ENCODE measurements at places on chromosomes 12 and 14. TPM values are rescaled to one million over a fixed set of nuclear protein-coding genes. Genes with fewer than 3 reads are reported as not detected.

Gene CEBPE
- polyA plus RNA-seq, result 0.20 TPM

Gene CACNA1C
- 4.0 TPM for polyA plus RNA-seq

Gene HCAR2
- 0.12 TPM for polyA plus RNA-seq

Gene RIMBP2
- 1.2 TPM for polyA plus RNA-seq

Gene HHIPL1
- 1.5 TPM for polyA plus RNA-seq

Gene DPPA3
- not detected for polyA plus RNA-seq

Gene PIWIL1
- polyA plus RNA-seq, result not detected

Gene ASB2
- polyA plus RNA-seq, result 33.7 TPM

Gene ACSM4
- polyA plus RNA-seq, result not detected

Gene IAPP
- not detected for polyA plus RNA-seq

Gene AACS
- polyA plus RNA-seq, result 19.1 TPM

Gene PRICKLE1
- 24.9 TPM for polyA plus RNA-seq

Gene SERPINA3
- polyA plus RNA-seq, result not detected

Gene PPP1R3E
- 24.3 TPM for polyA plus RNA-seq

Gene TAS2R43
- 0.30 TPM for polyA plus RNA-seq

Gene PTPRQ
- polyA plus RNA-seq, result 0.53 TPM

Gene CCDC175
- not detected for polyA plus RNA-seq

Gene CPNE8
- 8.4 TPM for polyA plus RNA-seq

Gene CACNA2D4
- 1.7 TPM for polyA plus RNA-seq

Gene VRTN
- polyA plus RNA-seq, result 0.22 TPM

Gene CCDC197
- polyA plus RNA-seq, result not detected

Gene IRAK3
- 6.6 TPM for polyA plus RNA-seq

Gene BMP4
- polyA plus RNA-seq, result 29.2 TPM

Gene TTC6
- polyA plus RNA-seq, result 0.39 TPM

Gene TRMT5
- polyA plus RNA-seq, result 15.1 TPM

Gene SLC35E3
- polyA plus RNA-seq, result 15.7 TPM

Gene KRT78
- not detected for polyA plus RNA-seq

Gene NEK9
- polyA plus RNA-seq, result 101 TPM

Gene GNPNAT1
- polyA plus RNA-seq, result 16.1 TPM

Gene BICDL1
- polyA plus RNA-seq, result 5.9 TPM

Gene LTBR
- polyA plus RNA-seq, result 42.5 TPM

Gene HVCN1
- 6.6 TPM for polyA plus RNA-seq

Gene GPR68
- 0.81 TPM for polyA plus RNA-seq

Gene CCDC85C
- 5.7 TPM for polyA plus RNA-seq

Gene CLEC1B
- not detected for polyA plus RNA-seq

Gene LRRC9
- polyA plus RNA-seq, result 0.42 TPM

Gene TAS2R19
- 0.80 TPM for polyA plus RNA-seq

Gene YBX3
- polyA plus RNA-seq, result 849 TPM

Gene ERBB3
- 187 TPM for polyA plus RNA-seq

Gene TMPRSS12
- 0.09 TPM for polyA plus RNA-seq

Gene RD3L
- polyA plus RNA-seq, result not detected

Gene LPAR5
- 2.3 TPM for polyA plus RNA-seq

Gene ADAM21
- polyA plus RNA-seq, result 0.18 TPM

Gene TDG
- 34.5 TPM for polyA plus RNA-seq

Gene TMEM260
- 10.1 TPM for polyA plus RNA-seq

Gene OR4K2
- not detected for polyA plus RNA-seq

Gene RNFT2
- polyA plus RNA-seq, result 1.6 TPM

Gene APOF
- not detected for polyA plus RNA-seq

Gene IFI27L1
- polyA plus RNA-seq, result 15.9 TPM

Gene IFNG-AS1
- 0.45 TPM for polyA plus RNA-seq

Gene SSTR1
- polyA plus RNA-seq, result 0.32 TPM

Gene DPF3
- 1.2 TPM for polyA plus RNA-seq

Gene SERPINA12
- not detected for polyA plus RNA-seq

Gene CDKN3
- polyA plus RNA-seq, result 34.0 TPM

Gene DICER1
- polyA plus RNA-seq, result 52.1 TPM

Gene SLC39A2
- not detected for polyA plus RNA-seq

Gene WSB2
- 63.4 TPM for polyA plus RNA-seq

All from muscle of back (tissue), 13 donors.